NCI-H2081 treated with DMSO at 0.1 percent for 48 hours (cell line): ENCODE measurements at places on chromosomes 6 and 20.

DNA sequence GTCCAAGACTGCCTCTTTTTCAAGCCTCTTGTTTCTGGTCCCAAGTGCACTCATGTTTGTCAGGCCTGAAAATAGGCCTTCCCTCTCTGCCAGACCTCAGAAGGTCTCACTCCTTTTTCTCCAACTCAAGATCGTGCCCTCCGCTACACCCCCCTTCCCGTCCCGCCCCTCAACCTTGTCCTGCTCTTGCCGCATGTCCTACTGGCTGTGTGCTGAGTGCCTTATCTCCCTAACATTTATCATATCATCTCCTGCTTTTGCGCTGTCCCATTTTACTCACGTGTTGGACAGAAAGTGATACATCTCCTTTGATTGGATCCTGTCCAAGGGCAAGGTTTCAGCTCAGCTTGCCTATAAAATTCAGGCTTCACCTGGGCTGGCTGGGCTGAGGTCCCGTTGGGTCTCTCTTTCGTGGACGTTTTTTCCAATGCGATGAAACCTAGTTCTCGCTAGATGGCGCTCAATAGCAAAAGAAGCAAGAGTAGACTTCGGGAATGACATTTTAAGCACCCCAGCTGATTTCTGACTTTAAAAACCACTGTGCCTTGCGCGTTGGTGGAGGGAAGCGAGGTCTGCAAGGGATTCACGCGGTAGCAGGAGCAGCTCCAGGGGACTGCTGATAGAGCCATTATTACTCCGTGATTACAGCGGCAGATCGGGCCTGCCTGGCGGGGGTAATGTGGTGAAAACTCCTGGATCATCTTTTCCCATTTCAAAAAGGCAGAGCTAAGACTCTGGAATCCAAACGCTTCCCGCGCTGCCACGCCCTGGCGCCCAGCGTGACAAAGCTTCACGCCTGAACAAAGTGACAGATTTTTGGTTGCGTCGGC is 137.6 kb downstream of the IMPG1 start:
- no peak for DNase-seq

DNA sequence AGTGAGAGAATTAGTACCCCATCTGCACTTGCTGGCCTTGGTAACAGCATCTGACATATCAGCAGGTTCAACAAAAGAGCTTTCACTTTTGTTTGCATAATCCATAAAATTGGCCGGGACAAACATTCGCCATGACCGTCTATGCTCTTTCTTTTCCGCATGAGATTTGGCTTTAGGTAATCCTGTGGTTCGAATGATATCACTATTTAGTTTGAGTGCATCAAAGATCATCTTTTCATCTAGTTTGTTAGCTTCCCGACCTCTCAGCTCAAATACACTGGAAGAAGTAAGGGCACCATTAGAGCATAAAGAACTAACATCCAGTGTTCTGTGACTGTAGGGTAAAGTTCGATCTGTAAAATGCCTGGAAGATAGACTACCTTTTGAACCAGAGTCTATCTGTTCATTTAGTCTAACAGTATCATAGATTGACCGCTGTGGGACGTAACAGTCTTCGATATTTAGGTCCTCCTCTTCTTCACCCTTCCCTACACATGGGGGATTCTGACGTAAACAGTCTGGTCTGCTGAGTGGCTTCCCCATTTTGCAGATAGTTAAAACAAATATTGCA is 101.6 kb downstream of the DST start:
- DNase-seq = no peak

- peak; percentile 9 for DNase-seq
Observed at GRCh38 chr6:116536216-116536621, 9.3 kb downstream of the TRAPPC3L start.

DNA sequence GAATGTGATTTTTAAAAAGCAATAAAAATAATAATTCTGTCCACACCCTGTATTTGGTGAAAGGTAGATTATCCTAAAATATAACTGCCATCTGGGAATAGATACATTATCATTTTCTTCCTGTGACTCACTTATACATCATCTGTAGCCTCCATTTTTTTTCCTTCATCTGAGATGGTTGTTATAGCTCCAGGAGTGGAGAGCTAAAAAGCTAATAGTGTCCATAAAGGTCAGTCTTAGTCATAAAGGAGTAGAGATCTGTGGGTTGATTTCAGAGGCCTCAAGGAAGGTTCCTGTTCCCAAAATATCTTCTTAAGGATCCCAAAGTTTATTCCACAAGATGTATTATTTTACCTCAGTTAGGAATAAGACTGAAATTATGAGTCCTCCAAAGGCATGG is 41.1 kb downstream of the FBXO5 start:
- DNase-seq = no peak

DNA sequence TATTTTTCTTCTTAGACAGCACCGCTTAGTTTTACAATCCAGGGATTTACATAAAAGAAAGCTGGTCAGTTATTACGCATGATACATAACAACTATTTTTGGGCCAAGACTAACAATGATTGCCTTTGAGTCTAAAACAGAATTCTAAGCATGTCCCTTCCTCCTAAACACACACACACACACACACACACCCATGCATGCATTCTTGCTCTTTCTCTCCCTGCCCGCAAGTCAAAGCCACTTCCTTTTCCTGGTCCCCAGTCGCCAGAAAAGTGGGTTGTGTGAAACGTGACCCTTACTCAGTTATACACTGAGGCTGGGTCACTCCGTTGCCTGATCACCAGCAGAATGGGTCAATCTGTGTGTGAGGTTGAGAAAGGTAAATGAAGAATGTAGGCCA is 31.4 kb downstream of the FYN start:
- DNase-seq = no peak
